ENCODE measurements at places on chromosomes 3 and 15. TPM values are rescaled to one million over a fixed set of nuclear protein-coding genes. Genes with fewer than 3 reads are reported as not detected.

CRTC3 gene
- total RNA-seq = 73.2 TPM

DNA sequence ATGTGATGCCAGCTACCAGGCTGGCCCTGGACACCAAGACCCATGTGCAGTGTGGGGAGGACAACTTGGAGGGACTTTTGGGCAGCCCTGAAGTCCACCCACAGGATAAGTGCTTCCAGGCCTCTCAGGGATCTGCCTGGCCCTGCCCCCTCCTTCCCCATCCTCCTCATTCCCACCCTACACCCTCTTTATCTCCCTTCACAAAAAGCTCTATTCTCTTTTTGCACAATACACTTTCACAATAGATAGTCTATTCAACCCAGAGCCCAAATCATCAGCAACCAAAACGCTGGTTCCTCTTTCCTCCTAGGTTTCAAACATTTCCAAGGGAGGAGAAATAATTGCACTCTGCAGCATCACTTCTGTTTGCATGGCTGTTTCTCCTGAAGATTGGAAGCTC is 7.8 kb upstream of the ZNF710 start:
- H3K4me3 ChIP-seq = no peak overlapping the region
- no peak for DNase-seq
- no peaks in the 10 kb centered on the region for H3K36me3 ChIP-seq
- H3K27ac ChIP-seq = no peak overlapping the region

CLDN18 gene
- total RNA-seq = not detected

- DNase-seq = no peak
- H3K4me3 ChIP-seq = no peak overlapping the region
Observed at GRCh38 chr3:188383748-188384147, 229.8 kb downstream of the LPP start.

- no peak for DNase-seq
- no peaks in the 10 kb centered on the region for H3K36me3 ChIP-seq
- peaks cover 18% of the 10 kb centered on the region for H3K4me1 ChIP-seq
- no peaks in the 10 kb centered on the region for H3K27me3 ChIP-seq
- peak overlapping the region; percentile 96 for H3K27ac ChIP-seq
Observed at GRCh38 chr3:188122571-188123169, 31.3 kb upstream of the LPP start.

DNA sequence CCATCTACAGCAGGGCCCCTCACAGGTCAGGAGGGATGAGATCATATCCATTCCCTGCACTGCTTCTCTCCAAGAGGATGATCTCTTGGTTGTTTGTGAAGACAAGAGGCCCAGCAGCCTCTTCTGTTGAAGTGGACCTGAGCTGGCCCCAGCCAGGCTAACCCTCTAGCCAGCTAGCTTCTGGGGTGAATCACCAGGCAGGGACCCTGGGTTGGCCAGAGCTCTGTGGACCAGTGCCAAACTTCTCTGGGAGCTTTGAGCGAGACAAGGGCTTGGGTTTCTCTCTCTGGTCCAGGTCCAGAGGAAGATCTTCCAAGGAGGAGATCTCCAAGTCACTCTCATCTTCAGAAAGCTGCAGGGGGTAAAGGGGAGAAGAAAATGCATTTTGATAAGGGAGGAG is 52.7 kb downstream of the CLDN18 start:
- DNase-seq = no peak
- H3K4me1 ChIP-seq = peaks cover 36% of the 10 kb centered on the region
- no peaks in the 10 kb centered on the region for H3K36me3 ChIP-seq
- H3K4me3 ChIP-seq = no peak overlapping the region

IGF1R gene
- total RNA-seq = 40.1 TPM

CDC25A gene
- total RNA-seq = 27.8 TPM

GRCh38 chr3:115943579-115943978 is 320.3 kb downstream of the GAP43 start:
- H3K36me3 ChIP-seq = no peaks in the 10 kb centered on the region
- no peaks in the 10 kb centered on the region for H3K27me3 ChIP-seq
- H3K4me3 ChIP-seq = no peak overlapping the region

DNA sequence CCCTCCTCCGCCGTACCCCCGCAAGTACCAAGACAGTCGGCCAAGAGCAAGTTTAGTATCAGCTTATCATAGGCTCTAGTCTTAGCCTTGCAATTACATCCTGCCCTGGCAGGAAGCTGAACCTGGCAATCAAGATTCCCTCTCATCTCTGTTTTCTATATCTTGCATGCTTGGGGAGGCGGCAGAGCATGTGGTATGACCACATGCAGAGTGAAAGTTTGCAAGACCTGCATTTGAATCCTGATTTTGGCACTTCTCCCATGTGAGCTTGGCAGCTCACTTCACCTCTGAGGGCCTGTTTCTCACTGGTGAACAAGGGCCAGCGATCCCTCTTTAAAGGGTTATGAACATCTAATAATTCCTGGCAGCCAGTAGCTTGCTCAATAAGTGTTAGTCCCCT is 106.1 kb upstream of the FRMD4B start:
- no peak overlapping the region for H3K4me3 ChIP-seq
- H3K27ac ChIP-seq = no peak overlapping the region
- no peak for DNase-seq
- no peaks in the 10 kb centered on the region for H3K4me1 ChIP-seq
- no peaks in the 10 kb centered on the region for H3K36me3 ChIP-seq
- peaks cover 13% of the 10 kb centered on the region for H3K27me3 ChIP-seq

ANKRD63 gene
- total RNA-seq = not detected
